Fibroblast of skin of left biceps (primary cell): ENCODE measurements at places on chromosomes 2 and 18.

DNA sequence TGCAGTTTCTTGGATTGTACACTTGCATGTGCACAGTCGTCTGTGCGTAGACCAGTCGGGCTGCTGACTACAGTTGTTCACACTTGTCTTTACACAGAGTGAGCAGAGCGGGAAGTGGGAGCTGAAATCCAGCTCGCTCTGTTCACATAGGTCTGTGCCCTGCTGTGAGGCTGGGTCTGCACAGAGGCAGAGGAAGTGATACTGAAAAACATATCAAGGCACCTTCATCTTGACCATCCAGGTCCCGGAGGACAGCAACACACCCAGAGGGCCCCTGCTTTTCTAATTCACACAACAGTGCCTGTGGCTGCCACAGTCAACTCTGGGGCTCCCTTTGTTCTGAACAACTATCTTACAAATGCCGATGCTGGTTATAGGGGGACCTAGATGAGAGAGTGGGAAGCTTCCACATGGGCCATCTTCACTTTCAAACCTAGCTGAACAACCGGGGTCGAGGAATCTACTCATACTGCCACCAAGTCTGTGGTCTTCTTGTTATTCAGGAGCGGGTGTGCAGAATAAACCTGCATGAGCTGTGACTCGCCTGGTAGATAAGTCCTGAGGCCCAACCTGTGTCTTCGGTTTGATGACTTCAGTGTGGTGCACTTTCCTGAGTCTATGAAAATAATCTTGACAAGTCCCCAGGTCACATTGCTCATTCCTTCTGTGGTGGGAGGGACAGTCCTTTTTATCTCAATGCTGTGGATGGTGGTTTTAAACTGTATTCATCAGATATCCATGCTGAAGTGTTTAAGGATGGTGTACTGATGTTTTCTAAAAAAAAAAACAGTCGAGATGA, 3.5 kb upstream of the ADNP2 start:
- no peak for DNase-seq

DNA sequence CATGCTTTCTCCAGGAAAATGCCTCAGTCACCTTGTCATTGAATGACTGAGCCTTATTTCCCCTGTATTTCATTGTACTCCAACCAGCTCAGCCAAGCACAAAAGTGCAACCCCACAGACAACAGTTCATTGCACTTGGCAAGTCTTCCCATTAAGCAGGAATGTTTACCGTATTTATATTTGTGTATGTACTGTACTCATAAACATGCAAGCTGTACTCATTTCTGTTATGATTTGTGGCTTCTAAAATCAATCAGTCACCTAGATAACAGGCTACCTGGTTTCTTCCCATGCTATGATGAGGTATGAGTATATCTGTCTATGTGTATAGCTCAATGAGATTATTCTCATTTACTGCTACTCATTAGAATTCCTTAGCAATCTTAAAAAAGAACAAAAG, 505.5 kb upstream of the FAM98A start:
- no peak for DNase-seq

DNA sequence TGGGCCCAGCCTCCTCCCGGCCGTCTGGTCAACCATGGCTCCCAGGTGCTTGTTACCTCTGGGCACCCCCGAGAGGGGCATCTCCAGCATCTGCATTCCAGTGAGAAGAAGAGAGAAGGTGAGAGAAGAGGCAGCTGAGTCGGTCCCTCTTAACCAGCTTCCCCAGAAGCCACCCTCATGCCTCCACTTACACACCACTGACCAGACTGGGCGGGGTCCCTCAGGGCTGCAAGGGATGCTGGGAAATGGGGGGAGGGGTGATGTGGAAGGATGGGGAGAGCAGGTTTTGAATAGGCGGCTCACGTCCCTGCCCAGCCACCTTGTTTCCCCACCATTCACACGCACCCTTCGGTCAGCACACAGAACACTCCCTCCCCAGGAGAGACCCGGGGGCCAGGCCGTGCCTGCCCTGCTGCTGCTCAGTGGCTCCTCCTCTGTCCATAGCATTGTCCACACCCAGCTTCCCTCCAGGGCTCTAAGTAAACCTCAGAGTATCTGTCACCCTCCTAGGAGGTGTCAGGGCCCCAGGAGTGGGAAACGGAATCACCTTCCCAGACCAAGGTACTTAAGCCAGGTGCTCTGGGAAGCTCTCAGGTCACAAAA, 34.7 kb downstream of the GBX2 start:
- DNase-seq: no peak

DNA sequence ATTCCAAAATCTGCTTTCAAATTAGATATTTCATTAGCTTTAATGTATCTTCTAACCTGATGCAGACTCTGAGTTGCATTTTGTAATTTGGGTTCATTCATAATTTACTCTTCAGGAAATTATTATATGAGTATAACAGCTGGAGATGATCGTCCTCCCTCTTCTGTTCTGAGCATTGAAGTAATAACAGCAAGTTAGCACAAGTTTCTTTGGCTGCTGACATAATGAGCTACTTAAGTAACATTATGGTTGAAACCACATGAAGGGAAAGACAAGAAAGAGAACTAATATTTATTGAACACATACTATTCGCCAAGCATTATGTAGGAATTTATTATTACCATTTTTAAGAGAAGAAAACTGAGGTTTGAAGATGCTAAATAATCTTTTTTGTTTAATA, 75.1 kb downstream of the CPO start:
- DNase-seq: no peak

GRCh38 chr2:191319186-191319585, 74.0 kb downstream of the MYO1B start:
- no peak for DNase-seq

DNA sequence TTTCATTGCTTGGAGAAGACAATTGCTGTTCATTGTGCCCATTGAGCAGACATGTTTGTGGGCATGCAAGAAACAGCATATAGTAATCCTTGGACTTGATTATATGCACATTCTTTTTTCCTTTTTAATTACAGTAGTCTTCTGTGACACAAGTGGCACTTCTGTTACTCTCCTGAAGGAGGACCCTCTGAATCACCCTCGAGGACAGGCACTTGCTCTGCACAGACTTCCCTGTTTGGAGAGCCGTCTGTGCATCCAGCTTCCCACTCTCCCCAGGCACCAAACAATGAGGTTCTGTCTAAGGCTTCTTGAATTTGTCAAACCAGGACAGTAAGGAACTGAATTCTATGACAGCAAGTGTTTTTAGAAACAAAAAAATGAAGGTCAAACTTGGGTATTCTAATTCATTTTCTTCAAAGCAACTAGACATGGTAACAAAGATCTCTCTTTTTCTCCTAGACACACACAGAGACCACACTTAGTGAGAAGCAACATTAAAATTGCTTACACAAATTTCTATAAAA, 844.6 kb upstream of the ID2 start:
- DNase-seq: no peak

GRCh38 chr18:59650266-59650820, 46.9 kb downstream of the CCBE1 start:
- DNase-seq: no peak

DNA sequence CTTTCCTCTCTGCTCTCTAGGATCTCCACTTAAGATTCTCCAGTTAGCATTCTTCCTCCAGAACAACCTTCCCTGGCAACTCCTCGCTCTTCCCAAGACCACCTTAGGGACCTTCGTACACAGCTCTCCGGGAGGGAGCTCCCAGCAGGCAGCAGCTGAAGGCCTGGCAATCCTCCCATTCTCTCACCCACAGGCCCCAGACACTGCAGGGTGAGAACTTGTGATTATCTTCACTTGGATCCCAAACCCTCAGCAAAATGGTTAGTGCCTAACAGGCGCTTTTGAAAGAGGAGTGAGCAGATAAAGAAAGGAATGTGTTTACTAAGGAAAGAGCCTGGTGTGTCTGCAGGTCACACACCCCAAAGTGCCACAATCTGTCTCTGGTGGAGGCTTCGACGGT, 83.8 kb upstream of the SNTG2 start:
- no peak for DNase-seq
